ENCODE measurements at places on chromosomes 6 and 20.

- DNase-seq, result no peak
Observed at GRCh38 chr6:87623248-87623647, 33.3 kb downstream of the ORC3 start.

DNA sequence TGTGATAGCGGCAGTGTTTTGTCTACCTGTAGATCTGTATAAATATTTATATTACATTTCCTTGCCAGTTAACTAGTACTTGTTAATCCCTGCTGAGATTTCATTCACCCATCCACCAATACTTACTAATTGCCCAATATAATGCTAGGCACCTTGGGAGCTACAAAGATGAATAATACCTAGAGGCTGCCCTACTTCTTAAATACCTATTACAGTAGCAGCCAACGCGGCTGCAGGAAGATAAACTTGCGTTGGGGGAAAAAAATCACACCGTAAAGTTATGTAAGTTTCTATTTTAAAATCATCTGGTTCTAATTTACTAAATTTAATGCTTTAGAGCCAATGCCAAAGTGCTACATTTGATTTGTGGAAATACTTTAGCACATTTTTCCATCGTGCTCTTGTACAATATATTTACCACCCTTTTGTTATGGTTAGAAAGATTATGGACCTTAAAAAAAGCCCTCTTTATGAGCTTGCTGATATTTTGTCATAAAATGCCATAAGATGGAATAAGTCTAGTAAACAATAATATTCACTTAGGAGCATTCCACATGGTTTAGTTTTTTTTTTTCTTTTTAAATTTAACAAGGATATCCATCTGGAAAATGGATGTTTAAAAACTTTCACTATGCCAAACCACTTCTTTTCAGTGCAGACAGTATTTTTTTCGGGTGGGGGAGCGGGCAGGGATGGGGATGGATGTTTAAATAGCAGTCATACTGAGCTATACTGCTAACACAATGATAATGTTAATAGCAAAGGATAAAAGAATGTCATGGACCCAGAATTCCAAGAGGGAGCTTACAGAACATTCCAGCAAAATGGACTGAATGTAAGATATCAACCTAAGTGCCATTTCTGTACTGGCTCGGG lies 13.2 kb upstream of the NEDD9 start:
- no peak for DNase-seq

- DNase-seq, result no peak
Observed at GRCh38 chr20:3414122-3414521, 6.7 kb upstream of the DNAAF9 start.

DNA sequence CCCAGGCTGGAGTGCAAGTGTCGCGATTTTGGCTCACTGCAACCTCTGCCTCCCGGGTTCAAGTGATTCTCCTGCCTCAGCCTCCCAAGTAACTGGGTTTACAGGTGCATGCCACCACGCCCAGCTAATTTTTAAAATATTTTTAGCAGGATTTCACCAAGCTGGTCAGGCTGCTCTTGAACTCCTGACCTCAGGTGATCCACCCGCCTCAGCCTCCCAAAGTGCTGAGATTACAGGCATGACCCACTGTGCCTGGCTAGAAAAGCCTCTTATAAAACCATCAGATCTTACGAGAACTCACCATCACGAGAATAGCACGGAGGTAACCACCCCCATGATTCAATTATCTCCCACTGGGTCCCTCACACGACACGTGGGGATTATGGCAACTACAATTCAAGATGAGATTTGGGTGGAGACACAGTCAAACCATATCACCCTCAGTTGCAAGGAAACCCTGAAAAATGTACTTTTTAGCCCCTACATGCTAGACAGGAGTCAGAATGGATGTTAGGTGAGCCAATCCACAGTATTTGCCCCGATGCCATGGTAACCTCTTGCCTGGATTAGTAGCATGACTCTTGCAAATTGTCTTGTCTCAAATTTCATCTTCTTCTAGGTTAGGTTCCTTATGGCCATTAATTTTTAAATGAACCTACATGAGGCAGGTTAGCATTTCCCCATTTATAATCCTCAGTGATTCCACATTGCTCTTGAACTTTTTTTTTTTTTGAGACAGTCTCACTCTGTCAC lies 17.1 kb upstream of the SASH1 start:
- DNase-seq, result no peak

DNA sequence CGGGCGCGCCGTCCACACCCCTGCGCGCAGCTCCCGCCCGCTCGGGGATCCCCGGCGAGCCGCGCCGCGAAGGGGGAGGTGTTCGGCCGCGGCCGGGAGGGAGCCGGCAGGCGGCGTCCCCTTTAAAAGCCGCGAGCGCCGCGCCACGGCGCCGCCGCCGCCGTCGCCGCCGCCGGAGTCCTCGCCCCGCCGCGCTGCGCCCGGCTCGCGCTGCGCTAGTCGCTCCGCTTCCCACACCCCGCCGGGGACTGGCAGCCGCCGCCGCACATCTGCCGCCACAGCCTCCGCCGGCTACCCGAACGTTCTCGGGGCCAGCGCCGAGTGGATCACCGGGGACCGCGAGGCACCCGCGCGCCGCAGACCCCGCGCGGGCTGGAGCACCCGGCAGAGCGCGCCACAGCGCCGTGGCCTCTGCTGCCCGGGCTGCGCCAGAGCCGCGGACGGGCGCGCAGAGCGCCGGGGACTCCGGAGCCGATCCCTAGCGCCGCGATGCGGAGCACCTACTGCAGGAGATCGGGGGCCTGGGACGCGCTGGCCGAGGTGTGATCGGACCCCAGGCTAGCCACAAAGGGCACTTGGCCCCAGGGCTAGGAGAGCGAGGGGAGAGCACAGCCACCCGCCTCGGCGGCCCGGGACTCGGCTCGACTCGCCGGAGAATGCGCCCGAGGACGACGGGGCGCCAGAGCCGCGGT lies at the start of gene BMP2:
Gene BMP2 (plus strand): TSS at position 151 of the 692 bp plus-strand sequence. CDS start 2,441 bp downstream, outside the sequence.
- DNase-seq, result no peak

- DNase-seq, result no peak
Observed at GRCh38 chr20:53918949-53919361, 151.4 kb downstream of the BCAS1 start.

DNA sequence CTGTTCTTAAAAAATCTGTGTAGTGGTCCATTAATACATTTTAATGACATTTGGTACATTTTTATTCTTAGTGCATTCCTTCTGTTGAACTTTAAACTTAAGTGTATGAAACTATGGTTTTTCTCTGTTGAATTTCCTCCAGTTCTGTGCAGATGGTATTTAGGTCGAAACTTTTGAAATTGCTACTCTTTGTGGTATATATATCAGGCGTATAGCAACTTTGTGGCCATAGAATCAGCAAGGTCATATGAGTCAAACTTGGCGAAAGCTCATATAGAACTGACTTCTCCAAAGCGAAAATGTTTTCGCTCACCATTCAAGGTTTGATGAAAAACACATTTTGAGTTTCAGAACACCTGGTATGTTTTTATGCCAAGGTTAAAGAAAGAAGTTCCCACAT lies 93.7 kb downstream of the MAP3K4 start:
- DNase-seq, result no peak

DNA sequence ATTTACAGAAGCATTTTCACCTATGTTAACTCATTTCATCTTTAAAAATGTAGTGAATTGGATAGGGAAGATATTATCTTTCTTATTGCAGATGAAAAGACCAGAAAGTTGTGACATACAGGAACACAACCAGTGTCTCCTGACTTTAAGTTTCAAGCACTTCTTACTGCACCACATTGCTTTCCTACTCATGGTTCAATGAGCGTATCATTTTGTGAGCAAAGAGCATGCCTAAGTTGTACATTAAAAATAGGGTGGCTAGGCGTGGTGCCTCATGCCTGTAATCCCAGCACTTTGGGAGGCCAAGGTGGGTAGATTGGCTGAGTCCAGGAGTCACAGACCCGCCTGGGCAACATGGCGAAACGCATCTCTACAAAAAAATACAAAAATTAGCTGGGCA lies 21.2 kb upstream of the RNGTT start:
- no peak for DNase-seq

DNA sequence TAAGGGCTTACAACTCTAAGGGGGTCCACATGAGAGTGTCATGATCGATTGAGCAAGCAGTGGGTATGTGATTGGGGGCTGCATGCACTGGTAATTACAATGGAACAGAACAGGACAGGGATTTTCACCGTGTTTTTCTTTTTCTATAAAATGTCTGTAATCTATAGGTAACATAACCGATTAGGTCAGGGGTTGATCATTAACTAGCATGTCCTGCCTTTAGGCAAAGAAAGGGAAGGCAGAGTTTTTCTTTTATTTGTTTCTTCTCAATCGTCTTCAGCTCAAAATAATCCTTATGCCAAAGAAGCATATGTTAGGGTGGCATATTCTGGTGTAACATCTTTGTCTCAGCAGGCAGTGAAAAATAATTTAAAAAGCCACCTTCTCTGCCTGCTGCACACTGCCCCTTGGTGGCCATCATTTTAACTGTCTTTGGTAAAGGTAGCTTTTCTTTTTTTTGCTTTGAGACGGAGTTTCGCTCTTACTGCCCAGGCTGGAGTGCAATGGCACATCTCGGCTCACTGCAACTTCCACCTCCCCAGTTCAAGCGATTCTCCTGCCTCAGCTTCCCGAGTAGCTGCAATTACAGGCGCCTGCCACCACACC lies 9.7 kb upstream of the CEP43 start:
- DNase-seq, result peak; percentile 1

- no peak for DNase-seq
Observed at GRCh38 chr20:63628246-63628975, 1.5 kb upstream of the GMEB2 start.

- no peak for DNase-seq
Observed at GRCh38 chr6:170132011-170132521, 158.8 kb downstream of the DLL1 start.

- DNase-seq, result no peak
Observed at GRCh38 chr6:110672122-110672521, 143.1 kb downstream of the CDK19 start.

- DNase-seq, result no peak
Observed at GRCh38 chr6:131858765-131859415, 51.1 kb downstream of the ENPP1 start.

DNA sequence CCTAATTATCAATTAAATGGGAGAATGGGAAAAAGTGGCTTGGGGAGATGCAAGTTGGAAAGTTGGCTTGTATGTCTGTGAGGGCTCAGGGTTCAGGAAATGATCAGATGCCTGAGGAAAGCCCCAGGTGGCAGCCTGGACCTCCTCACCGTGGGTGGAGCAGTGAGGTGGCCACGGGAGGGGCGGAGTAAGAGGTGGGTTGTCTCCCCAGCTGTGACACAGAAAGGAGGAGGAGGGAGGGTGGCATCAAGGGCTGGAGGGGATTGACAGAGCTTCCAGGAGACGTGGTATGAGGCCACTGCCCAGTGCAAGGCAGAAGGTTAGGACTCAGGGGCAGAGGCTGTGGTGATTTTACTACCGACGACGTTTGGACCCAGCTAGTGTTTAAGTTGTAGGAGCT lies 672.2 kb downstream of the PRKN start:
- no peak for DNase-seq

- DNase-seq, result no peak
Observed at GRCh38 chr6:35710241-35710847, 21.6 kb upstream of the FKBP5 start.

GRCh38 chr6:116229287-116229913 lies 24.5 kb downstream of the TSPYL4 start:
- peak; percentile 88 for DNase-seq

DNA sequence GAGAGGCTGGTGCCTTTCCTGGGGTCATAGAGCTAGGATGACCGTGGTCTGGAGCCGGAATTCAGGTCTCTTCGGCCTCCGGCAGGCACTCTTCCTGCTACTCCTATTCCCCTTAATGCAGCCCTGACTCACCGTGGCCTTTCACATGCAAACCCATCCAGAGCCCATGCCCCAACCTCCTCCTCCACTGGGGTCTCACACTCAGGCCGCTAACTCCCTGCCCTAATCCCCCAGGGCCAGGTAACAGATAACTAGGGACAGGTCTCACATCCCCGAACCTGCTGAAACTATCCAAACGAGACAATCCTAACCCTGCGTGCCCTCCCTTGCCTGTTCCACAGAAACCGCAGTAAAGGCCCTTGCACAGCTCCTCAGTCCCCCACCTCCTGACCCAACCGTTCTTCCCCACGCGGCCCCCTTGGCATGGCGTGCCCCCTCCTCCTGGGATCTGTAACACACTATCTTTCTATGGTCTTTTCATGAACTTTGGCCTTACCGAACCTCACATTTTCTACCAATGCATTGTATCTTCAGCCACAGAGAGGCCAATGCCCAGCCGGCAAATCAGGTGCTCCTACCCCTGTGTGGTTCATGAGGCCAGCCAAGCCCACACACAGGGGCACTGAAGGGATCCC lies 245.4 kb upstream of the EXOC2 start:
- no peak for DNase-seq

GRCh38 chr6:158357570-158358216 lies 45.4 kb downstream of the TULP4 start:
- no peak for DNase-seq

GRCh38 chr20:17827759-17828559 lies 128.2 kb downstream of the BANF2 start:
- no peak for DNase-seq

DNA sequence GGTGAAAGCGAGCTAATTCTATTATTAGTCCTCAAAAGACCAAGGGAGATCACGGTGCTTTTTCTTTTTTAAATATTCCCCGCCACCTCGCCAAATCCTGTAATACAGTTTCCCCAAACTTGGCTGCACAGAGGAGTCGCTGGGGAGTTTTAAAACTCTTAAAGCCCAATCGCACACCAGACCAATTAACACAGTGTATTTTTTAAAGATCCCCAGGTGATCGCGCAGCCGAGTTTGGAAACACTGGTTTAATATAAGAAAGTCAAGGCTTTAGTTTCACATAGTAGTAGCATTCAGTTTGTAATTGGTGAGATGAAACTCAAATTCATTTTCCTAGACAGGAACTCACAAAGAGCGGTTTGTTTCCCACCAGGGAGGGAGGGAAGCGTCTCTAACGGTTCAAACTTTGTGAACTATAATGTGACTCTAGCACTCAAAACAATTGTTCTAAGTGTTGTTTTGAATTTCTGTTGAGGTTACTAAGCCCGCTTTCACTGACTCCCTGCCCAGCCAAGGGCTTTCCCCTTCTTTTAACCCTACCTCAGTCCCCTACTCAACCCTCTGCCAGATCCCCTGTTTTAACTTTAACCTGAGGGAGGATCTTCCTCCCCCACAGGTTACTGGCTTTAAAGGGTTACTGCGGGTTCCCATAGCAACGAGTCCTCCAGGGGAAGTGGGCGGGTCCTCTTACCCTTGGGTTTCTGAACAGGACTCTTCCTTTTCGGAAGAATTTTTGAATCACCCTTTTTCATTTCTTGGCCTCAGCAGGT lies 25.7 kb upstream of the BTBD3 start:
- peak; percentile 37 for DNase-seq

- no peak for DNase-seq
Observed at GRCh38 chr6:122838060-122838780, 49.2 kb downstream of the SMPDL3A start.

DNA sequence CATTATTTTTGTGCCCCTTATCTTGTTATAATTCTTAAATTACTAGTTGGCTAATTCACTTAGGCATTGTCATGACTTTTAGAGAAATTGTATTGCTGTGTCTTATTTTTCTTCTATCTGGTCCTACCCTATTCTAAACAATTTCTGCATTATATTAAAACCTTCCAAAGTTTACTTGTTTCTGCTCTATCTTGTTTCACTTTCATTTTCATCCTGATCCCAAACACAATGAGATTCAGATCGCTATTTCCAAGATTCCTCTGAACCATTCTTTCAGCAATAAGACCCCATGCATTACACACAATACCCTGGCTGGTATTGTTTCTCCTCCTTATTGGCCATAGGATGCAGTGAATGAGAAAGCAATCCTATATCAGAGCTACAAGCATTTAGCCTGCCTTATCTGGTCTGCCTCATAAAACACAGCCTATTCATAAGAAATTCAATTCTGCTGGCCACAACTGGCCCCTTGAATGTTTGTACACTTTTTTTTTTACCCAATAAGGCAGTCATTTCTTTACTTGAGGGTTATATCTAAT lies 69.9 kb upstream of the POU3F2 start:
- no peak for DNase-seq

- no peak for DNase-seq
Observed at GRCh38 chr6:131258816-131259476, 123.7 kb downstream of the AKAP7 start.

All from amniotic stem cell (primary cell).